Renal pelvis (tissue), 12 donors: ENCODE measurements at places on chromosomes 7 and 10. TPM values are rescaled to one million over a fixed set of nuclear protein-coding genes. Genes with fewer than 3 reads are reported as not detected.
A peak's percentile ranks its signal among the peaks of the same experiment; 100 is the strongest.

The FAM24B gene
- polyA plus RNA-seq, result 6.1 TPM

The MAGI2 gene
- polyA plus RNA-seq, result 41.0 TPM

The GSTO2 gene
- 27.9 TPM for polyA plus RNA-seq

The AMPH gene
- 17.1 TPM for polyA plus RNA-seq

The EBLN1 gene
- not detected for polyA plus RNA-seq

The PAPOLB gene
- 0.06 TPM for polyA plus RNA-seq

The OR2A2 gene
- not detected for polyA plus RNA-seq

The SH2D4B gene
- polyA plus RNA-seq, result 0.07 TPM

The PRPS1L1 gene
- polyA plus RNA-seq, result 0.20 TPM

The GPR158 gene
- polyA plus RNA-seq, result 0.52 TPM

The TMEM26 gene
- 6.9 TPM for polyA plus RNA-seq

The PTF1A gene
- polyA plus RNA-seq, result not detected

The AGK gene
- polyA plus RNA-seq, result 33.4 TPM

The LIPK gene
- not detected for polyA plus RNA-seq

The DYNC1I1 gene
- polyA plus RNA-seq, result 0.30 TPM

DNA sequence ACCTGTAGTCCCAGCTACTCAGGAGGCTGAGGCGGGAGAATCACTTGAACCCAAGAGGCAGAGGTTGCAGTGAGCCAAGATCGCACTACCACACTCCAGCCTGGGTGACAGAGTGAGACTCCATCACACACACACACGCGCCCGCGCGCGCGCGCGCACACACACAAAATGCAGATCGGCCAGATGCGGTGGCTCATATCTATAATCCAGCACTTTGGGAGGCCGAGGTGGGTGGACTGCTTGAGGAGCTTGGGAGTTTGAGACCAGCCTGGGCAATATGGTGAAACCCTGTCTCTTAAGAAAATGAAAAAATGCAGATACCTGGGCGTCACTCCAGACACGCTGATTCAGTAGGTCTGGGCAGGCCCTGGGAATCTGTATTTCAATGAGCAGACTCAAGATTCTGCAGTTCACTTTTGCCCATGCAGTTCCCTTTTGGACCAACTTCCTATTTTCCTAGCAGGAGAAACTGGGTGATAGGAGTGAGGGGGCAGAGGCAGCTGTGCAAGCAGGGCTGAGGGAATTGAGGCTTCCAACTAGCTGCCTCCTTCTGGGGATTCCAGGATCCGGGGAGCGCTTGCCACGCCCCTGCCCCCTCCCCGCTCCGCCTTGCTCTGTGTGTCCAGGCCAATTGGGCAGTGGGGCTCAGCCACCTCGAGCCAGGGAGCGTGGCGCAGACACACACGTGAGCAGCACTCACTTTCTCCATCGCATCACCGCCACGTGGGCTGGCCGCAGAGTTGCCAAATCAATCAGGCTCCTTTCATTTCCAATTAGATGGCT is 173.6 kb downstream of the SH3PXD2A start:
- no peak for DNase-seq

- DNase-seq, result no peak
These were observed 54.0 kb upstream of the GALNT17 start for GRCh38 chr7:71077743-71078476.

DNA sequence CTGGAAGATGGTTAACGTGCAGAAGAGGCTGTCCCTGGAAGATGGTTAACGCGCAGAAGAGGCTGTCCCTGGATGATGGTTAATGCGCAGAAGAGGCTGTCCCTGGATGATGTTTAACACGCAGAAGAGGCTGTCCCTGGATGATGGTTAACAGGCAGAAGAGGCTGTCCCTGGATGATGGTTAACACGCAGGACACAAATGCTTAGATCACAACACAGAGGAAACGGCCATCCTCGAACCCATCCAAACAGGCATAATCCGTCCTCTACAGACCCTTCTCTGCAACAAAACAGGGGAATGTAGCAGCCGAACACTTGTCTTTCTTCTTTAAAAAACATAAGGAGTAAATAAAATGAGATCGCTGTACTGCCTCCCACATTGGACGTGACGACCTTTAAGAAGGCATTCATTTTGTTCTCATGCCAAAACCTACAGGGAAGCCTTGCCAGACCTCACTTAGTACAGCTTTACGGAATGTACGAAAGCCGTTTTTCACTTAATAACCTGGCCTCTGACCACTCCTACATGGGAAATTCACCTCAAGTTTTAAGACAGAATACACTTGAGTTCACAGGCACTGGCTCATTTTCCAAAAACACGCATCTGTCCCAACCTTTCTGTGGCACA is 245.2 kb downstream of the ZMYND11 start:
- no peak for DNase-seq

DNA sequence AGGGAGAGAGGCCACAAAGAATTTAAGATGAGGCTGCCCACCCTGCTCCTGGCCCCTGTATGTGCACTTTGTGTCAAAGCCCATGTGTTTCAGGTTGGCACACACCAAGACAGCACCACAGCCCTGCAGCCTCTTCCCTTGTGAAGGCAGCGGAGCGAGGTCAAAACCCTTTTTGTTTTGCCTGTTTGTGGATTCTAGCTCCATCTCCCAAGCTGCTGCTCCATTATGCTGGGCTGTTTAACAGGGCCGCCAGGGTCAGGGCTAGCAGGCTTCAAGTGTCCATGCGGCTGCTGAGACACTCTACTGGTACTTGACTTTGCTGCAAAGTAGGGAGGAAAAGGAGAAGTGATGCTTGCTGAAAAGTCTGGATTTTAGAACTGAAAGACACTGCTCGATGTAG is 142.3 kb upstream of the EFCAB10 start:
- DNase-seq, result no peak

GRCh38 chr10:104548090-104548489 is 93.0 kb upstream of the SORCS3 start:
- peak; percentile 38 for DNase-seq

DNA sequence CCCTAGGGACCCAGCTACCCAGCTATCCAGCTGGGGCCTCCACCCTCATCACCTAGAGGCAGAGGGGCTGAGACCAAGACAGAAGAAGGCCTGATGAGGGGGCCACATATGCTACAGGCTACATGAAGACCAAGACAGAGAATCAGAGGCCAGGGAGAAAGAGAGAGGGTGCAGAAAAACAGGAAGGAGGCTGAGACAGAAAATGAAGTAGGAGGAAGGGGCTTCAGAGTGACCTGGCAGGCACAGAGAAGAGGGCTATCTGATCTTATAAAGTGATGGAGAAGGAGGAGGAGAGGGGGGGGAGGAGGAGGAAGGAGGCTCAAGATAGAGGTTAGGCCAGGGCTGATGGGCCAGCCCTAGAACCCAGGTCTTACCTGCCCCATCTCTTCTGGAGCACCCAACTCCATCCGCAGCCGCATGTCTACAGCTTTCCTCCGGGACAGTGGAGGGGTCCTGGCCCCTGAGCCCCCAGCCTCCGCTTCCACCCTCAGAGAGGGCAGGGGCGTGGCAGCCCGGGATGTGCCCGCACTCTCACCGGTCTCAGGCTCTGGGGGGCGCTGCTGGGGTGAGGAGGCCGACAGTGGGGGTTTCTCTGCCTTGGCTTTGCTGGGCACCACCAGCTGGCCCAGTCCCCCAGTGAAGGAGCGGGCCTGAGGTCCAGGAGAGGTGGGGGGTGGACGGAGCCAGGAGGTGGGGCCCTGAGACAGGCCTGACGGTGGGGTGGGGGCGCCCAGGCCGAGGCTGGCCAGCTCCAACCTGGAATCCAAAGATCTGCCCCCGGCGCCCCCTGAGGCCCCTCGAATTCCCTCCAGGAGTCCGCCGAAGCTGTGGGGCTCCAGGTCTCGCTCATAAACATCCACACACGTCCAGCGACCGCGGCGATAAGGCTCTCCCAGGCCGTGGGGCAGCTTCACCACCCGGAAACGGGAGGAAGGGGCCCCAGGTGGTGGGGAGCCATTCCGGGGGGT is 1.8 kb downstream of the TSC22D4 start:
- DNase-seq, result no peak

DNA sequence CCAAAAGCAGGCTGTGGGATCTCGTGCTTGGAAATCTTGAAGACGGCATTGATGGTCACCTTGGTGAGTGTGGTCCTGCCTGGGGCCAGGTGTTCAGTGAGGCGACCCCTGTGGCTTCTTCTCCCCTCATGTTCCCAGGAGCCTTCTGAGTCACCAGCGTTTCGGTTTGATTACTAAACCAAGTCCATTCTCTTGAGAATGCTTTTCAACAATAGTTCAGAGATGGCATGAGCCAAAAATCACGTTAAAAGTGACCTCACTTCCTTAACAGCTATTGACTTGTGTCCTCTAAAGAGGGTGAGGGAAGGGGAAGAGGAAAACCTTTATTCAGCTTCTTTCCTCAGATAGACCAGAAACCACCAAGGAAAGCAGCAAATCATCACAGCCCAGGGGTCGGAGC is 315.2 kb downstream of the GATA3 start:
- no peak for DNase-seq

DNA sequence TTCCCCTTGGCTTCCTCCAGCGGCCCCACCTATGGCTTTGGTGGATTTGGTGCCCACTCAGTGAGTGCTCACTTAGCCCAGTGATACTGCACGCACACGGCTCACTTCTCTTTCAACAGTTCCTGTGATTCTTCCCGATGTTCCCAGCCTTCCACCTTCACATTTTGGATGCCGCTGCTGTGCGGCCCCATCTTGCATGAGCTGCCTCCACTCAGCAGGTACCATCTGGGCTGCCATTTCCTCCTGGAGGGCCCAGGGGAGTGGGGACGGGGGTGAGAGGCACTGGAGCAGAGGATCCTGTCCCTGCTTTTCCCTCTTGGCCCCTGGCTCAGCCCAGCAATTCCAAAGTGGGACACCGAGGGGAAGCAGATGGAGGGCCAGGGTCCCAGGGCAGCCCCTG is 323.3 kb upstream of the ZNF32 start:
- DNase-seq, result no peak

- DNase-seq, result no peak
These were observed 27.3 kb downstream of the FAM20C start for GRCh38 chr7:219581-220150.

- peak; percentile 77 for DNase-seq
These were observed 44.5 kb downstream of the ICA1 start for GRCh38 chr7:8217200-8218068.

- no peak for DNase-seq
These were observed 82.9 kb downstream of the GRID1 start for GRCh38 chr10:86283466-86284287.

- DNase-seq, result no peak
These were observed 175.6 kb downstream of the SKIDA1 start for GRCh38 chr10:21349912-21350286.

DNA sequence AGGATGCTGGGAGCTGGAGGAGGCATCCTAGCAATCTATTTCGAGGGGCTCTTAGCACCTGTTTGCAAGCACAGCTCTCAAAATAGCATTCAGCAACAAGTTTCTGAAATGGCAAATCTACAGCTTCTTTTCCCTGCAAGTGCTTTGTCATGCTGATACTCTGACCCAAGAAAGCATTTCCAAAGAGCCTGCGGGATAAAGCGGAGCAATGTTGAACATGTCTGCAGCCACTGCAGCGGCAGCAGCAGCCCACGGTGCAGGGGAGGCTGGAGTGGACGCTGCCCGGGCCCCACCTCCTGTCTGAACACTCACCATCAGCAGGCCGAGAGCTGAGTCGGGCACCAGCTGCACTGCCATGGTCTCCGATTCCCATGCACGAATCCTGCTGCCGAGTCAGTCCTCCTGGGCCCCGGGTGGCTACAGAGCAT is 964 bp downstream of the FRMD4A start:
- peak; percentile 22 for DNase-seq

- no peak for DNase-seq
These were observed 30.1 kb upstream of the CCL24 start for GRCh38 chr7:75843613-75844116.

DNA sequence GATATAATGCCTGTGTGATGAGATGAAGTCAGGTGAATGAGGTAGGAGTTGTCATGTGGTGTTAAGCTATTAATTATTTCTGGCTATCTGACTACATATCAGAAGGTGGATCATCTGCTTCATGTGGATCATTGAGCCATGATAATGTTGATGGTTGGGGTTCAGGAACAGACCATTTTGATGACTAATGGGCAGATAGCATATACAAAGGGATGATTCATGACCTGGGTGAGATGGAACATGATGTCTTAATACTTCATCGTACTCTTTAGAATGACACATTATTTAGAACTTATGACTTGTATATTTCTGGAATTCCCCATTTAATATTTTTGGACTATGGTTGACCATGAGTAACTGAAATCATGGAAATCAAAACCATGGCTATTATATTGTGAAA is 155.1 kb downstream of the OR13A1 start:
- DNase-seq, result no peak

DNA sequence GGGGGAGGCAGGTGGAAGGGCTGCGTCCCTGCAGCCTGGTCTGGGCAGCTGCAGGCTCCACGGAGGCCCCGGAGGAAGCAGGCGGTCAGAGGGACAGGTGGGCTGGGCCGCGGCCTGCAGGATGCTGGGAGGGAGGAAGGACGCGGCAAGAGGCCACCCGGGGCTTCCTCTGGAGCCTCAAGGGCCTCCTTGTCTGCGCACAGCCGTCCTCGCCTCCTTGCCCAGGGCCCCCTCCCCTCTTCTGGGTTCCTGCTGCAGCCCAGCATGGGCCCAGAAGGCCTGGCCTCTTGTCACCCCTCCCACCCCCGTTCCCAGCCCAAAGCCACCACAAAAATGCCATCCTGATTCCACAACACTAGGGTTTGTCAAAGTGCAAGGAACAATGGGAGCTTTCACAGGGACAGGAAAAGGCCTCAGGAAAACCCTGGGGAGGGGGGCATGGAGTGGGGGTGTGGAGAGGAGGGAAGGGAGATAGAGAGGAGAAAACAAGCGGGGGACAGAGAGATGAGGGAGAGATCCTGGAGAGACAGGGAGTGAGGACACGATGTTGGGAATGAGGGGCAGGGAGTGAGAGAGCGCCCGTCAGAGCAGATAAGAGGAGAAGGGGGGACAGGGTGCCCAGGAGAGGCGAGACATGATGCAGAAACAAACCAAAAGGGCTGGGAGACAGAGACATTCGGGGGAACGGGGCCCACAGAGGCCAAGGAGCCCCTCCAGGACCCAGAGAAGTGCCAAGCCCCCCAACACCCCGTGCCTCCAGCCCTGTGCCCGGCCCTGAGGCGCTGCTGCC is 41.8 kb downstream of the ZCCHC24 start:
- no peak for DNase-seq

DNA sequence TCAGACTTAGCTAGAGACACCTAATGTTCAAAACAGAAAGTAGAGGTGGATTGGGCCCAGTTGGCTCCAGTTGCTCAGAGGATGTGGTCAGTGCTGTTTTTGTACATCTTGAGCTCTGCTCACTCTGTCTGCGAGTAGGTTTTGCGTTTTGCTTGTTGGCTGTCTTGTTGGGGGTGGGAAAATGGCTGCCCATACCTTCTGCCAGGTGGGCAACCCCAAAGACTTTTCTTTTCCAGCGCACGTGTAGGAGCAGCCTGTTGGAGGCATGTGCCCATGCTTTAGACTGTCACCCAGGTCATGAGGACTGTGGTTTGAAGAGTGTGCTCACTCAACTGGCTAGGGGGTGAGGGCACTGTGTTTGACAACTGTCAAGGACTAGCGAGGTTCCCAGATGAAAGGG is 73.9 kb downstream of the KAT6B start:
- DNase-seq, result no peak

DNA sequence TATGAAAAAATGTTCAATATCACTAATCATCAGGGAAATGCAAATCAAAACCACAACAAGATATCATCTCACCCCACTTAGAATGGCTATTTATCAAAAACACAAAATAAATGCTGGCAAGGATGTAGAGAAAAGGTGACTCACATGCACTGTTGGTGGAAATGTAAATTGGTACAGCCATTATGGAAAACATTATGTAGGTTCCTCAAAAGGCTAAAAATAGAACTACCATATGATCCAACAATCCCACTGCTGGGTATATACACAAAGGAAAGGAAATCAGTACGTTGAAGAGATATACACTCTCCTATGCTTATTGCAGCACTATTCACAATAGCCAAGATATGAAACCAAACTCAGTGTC is 50.2 kb downstream of the CDK1 start:
- DNase-seq, result no peak
